ENCODE measurements at places on chromosomes 7 and 10. TPM values are rescaled to one million over a fixed set of nuclear protein-coding genes. Genes with fewer than 3 reads are reported as not detected.

DNA sequence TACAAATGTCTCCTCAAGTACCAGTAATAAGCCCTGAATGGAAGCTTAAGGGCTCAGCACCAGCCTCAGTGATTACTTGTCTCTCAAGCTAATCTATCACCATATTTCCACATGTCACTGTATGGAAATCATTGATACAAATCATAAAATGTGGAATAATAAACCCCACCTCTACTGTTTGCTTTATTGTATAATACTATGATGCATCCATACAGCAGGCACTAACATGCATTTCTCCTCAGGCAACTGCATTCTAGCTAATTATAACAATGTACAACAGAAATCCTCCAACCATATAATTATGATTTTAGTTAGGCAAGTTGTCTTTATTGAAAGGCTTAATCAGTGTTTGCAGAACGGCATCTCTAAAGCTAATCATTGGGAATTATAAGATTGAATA lies 26.2 kb downstream of the CRPPA start:
- DNase-seq, result no peak

- no peak for DNase-seq
Observed at GRCh38 chr10:35456784-35457183, 120.5 kb downstream of the CCNY start.

DNA sequence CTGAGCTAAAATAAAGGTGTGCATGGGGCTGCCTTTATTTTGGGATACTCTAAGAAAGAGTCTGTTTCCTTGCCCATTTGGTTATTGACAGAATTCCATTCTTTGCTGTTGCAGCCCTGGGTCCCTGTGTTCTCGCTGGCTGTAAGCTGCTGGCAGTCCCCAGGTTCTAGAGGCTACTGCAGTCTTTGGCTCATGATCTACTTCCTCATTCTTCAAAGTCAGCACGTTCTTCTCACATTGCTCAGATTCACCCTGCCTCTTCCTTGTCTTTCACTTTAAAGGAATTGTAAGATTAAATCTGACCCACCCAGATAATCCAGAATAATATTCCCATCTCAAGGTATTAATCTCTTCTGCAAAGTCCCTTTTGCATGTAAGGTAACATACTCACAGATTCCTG lies 620.3 kb downstream of the CCSER2 start:
- no peak for DNase-seq

Gene CYP3A7
- not detected for polyA plus RNA-seq

DNA sequence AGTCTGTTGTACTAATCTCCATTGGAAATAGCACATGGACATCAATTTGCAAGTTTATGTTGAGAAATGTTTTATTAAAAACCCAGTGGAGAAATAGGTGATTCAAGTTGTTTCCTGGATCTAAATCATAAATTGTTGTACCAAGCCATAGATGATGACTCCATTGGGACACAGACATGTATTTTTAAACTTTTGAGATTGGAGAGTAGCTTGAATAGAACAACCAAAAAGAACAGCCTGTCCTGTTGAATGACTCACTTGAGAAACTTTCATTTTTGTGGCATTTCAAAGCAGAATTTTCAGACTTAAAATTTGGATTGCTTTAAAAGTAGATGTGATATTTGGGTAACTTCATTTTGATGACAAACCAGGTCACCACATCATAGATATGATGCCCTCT lies 197.5 kb downstream of the GPAM start:
- DNase-seq, result no peak

DNA sequence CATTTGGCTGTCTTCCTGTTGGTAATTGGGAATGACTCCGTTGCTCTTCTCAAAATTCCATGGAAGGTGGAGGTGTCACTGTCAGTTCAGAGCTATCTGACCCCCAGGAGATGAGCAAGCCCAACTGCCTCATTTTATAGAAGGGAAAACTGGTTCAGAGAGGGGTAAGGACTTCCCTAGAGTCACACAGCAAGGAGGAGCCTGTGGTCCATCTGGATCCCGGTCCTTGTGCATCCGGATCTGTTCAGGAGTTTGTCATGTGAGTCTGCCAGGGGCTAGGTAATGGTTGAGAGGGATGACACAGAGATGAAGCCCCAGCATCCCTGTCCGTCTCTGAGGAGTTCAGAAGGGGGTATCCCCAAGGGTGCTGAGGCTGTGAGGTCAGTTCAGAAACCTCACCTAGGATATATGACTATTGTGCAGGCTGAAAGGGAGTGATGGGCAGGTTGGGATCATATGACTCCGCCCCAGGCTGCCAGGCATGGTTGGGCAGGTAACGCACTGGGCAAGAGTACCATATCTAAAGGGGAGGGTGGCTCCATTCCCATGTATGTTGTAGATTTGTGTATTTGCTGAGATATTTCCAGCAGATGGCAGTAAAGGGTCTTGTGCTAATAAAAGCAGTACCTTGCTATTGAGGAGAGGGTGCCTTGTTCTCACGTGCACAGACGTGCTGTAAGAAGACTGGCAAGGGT lies 16.0 kb upstream of the SLC29A3 start:
- DNase-seq, result peak; percentile 61

Gene C7orf57
- polyA plus RNA-seq, result 0.41 TPM

Gene NEURL1
- 0.05 TPM for polyA plus RNA-seq

GRCh38 chr10:131371571-131371970 lies 60.0 kb upstream of the TCERG1L start:
- DNase-seq, result no peak

All from SK-N-SH (cell line).